ENCODE measurements at places on chromosomes 7 and 10. TPM values are rescaled to one million over a fixed set of nuclear protein-coding genes. Genes with fewer than 3 reads are reported as not detected.

The TBXAS1 gene
- 1.7 TPM for total RNA-seq

The KLF14 gene
- not detected for total RNA-seq

The MYOF gene
- total RNA-seq = 33.2 TPM

The ARMC3 gene
- not detected for total RNA-seq

The HOXA6 gene
- total RNA-seq = not detected

The LIPN gene
- not detected for total RNA-seq

The HTRA1 gene
- total RNA-seq = not detected

The ASAH2 gene
- total RNA-seq = 1.7 TPM

Measured in activated T-helper 2 cell treated with anti-CD3 and anti-CD28 coated beads, Interferon-gamma antibody, Interleukin-2, Interleukin-4, amounts not matched to agents 10 μg/mL and 5 μg/mL and 100 μg/mL, durations not matched to agents 14 hours and 24 hours and 36 hours (primary cell).